Activated T-helper 1 cell treated with anti-CD3 and anti-CD28 coated beads, Interleukin-12 subunit alpha, Interleukin-12 subunit beta, Interleukin-2, Interleukin-4 antibody, amounts not matched to agents 30 ng/mL and 10 ng/mL and 1 ng/mL, durations not matched to agents 14 hours and 24 hours and 36 hours (primary cell): ENCODE measurements at places on chromosomes 7 and 10.

DNA sequence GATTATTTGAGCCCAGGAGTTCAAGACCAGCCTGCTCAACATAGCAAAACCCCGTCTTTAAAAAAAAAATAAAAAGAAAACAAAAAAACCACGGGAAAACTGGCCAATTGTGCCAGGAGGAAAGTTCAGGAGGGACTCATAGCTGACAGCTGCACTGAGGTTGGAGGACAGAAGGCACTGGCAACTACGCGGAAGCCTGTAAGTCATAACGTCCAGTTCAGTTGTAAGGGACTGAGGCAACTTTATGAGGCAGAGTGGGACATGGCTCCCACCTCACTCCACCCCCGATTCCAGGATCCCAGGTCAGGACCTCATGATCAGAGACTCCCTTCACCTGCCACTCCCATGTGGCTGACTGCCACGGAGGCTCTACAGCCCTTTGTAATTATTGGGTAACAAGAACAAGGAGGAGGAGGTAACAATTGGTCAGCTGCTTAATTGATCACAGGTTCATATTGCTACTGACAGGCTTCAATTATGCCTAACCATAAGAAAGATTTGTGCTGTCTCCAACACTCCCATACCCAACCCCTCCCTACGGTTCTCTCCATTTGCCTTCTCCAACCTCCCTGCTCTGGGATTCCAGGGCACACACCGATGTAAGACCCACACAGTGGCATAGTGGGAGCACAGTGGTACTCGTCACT, 1.9 kb upstream of the CCL24 start:
- DNase-seq = no peak

- no peak for DNase-seq
Observed at GRCh38 chr10:117492504-117492903, 50.0 kb upstream of the EMX2 start.

GRCh38 chr10:98400482-98400881, 14.5 kb downstream of the PYROXD2 start:
- no peak for DNase-seq

DNA sequence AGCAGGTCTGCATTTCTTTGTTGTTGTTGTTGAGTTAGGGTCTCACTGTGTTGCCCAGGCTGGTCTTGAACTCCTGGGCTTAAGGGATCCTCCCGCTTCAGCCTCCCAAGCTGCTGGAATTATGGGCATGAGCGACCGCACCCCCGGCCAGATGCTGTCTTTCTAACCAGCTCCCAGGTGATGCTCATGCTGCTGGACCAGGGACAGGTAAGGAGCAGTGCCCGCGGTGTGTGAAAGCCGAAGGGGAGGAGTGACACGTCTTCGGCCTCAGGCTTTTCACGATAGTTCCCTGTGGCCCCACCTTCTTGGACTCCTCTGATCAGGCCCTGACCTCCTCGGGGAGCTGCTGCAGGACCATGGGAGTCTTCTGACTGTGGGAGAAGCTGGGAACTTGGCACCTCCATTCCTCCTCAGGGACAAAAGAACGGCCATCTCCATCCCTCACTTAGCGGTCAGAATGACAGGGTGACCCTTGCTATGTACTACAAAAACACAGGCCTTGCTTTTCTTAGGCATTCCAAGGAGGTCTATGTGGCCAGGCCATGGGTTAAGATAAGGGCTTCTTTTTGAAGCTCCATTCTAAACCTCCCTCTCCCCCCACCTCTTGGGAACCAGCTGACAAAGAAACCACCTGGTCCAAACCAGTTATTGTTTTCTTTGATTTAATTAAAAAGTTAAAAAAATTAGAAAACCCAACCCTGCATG, 5.5 kb downstream of the SFRP5 start:
- no peak for DNase-seq
